Stimulated activated CD8-positive, alpha-beta memory T cell treated with anti-CD3 and anti-CD28 coated beads, Interleukin-15, amount 100 ng/mL, for 24 hours (primary cell): ENCODE measurements at places on chromosomes 7 and 10.

DNA sequence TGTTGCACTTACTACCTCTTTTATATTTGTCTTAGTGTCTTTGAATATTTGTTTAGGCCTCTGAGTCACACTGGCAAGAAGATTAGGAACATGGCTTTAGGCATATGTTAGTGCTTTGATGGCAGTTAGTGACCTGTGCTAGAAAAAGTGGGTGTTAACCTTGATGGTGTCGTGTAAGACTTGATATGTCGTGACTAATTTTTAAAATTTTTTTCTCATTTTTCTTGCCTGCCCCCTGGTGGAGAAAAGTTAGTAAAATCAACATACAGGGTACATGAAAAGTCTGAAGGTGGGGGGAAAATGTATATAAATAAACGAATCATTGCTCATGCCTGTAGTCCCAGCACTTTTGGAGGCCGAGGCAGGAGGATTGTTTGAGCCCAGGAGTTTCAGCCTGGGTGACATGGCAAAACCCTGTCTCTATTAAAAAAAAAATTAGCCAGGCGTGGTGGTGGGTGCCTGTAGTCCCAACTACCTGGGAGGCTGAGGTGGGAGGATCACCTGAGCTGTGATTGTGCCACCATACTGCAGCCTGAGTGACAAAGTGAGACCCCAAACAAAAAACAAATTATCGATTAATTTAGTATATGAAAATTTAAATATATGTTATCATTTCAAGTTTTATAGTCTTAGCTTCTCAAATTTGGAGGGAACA lies 44.6 kb downstream of the TAX1BP1 start:
- DNase-seq = no peak

GRCh38 chr7:36115448-36116321 lies 37.4 kb upstream of the EEPD1 start:
- DNase-seq = peak; percentile 43

DNA sequence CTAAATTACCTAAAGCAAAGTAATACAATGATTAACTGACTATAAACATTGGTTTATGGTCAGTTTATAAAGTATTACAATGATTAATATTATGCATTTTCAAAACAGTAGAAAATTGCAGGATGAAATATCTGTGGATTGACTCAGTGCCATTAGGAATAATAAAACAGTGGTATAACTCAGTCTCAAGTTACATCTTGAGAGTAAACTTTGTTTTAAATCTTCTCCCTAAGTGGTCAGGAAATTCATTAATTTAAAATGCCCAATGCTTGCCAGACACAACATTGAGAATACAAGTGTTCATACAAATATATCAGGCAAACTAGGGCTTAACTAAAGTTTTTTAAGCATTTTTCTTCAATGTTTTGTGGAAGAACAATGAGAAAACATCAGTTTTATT lies 257.8 kb downstream of the ETV1 start:
- no peak for DNase-seq

- DNase-seq = no peak
These were observed 15.5 kb downstream of the TUBGCP2 start for GRCh38 chr10:133292919-133293809.

- no peak for DNase-seq
These were observed 48.8 kb downstream of the COL26A1 start for GRCh38 chr7:101411508-101411874.

GRCh38 chr10:119575506-119575905 lies 21.3 kb downstream of the TIAL1 start:
- no peak for DNase-seq

DNA sequence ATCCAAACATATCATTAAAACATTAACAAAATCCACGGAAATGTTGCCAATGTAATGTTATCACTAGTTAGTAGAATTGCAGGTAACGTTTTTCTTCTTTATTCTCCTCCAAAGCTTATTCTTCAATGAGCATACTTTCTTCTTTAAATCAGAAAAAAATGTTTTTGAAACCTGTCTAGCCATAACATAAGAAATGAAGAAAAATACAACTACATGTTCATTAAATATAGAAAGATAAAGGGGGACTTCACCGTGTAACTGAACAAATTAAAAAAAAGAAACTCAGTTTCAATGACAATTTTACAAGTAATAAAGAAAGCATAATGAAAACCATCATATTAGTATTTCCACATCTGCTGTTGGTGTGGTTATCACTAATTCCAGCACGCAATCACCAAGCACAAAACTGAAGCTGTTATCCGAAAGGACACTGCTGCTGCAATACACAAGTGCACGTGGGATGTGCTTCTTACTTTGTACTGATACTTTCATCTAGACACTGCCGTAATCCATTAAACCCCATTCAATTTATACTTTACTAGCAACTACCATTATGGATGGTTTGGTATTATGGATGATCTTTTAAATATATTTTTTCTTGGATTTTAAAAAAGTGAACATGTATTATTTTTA lies 9.6 kb downstream of the ESYT2 start:
- no peak for DNase-seq

GRCh38 chr7:74656441-74656836 lies 1.1 kb upstream of the GTF2I start:
- DNase-seq = no peak

DNA sequence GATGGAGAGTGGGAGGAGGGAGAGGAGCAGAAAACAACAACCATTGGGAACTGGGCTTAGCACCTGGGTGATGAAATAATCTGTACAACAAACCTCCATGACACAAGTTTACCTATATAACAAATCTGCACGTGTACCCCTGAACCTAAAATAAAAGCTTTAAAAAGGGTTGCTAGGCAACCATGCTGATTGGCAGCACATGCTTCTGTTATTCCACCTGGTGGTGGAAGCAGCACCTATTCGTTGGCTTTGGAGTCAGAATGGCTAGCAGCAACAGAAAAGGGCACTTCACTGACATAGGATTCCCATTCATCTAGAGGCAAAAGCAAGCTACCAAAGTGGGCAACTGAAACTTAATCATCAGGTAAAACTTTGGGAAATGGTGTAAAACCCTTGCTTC lies 57.1 kb downstream of the RELN start:
- no peak for DNase-seq

- DNase-seq = no peak
These were observed 304.1 kb upstream of the ZNF32 start for GRCh38 chr10:43952760-43953159.

- DNase-seq = no peak
These were observed 3.1 kb upstream of the ADAP1 start for GRCh38 chr7:957418-958220.

GRCh38 chr7:129186749-129187260 lies 1.6 kb upstream of the SMO start:
- DNase-seq = no peak

- no peak for DNase-seq
These were observed 85.4 kb upstream of the PLXDC2 start for GRCh38 chr10:19730907-19731217.

DNA sequence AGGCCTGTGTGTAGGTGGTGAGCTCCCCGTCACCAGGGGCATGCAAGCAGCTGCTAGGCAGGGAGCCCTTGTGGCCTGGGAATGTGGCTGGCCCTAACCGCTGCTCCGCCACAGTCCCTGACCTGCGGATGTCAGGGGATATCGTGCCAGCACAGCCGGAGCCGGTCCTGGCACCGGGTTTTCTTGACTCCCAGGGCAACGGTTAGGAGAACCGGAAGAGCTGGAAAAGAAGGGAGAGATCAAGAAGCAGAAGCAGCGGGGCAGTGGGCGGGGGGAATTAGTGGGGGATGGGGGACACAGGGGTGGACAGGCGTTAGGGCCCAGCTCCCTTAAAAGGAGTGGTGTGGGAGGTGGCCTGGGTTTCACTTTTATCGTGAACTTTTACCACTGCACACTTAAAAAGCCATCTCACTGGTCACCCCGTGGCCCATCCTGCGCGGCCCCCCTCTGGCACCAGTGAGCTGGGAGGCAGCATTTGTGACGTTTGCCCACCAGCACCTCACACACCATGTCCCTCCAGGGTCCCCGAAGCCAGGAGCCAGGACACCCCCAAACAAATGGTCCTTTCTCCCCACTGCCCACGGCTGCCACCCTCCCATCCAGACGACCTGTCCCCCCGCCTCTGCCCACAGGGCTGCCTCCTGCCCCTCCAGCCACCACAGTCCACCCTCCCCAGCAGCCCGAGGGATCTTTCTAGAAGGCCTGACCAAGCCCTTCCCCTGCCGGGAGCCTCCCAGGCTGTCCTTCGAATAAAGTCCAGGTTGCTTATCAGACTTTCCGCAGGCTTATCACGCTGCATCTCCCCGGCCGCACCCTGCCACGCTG lies 1.8 kb upstream of the MICALL2 start:
- no peak for DNase-seq

- DNase-seq = no peak
These were observed 136.3 kb upstream of the GNAI1 start for GRCh38 chr7:79998363-79998762.

- no peak for DNase-seq
These were observed 12.8 kb downstream of the SUGCT start for GRCh38 chr7:40147371-40148246.

DNA sequence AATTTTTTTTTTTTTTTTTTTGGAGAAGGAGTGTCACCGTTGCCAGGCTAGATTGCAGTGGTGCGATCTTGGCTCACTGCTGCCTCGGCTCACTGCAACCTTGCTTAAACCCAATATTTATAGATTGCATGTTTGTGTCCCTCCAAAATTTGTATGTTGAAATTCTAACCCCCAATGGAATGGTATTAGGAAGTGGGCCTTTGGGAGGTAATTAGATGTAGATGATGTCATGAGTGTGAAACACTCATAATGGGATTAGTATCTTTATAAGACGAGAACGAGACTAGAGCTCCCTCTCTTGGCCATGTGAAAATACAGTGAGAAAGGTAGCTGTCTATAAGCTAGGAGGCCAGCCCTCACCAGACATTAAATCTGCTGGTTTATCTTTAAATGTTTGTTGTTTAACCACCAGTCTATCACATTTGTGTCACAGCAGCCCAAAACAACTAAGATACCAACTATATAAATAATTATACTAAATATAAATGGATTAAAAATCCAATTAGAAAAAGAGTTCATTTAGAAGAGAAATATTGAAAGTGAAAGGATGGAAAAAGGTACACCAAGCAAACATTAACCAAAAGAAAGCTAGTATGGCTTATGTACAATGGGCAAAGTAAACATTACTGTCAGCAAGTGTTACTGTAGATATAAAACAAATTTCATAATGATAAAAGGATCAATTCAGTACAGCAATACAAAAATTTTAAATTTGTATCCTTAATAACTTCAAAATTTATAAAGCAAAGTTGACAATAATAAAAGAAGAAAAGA lies 9.3 kb downstream of the TCAF1 start:
- DNase-seq = no peak

GRCh38 chr7:142753366-142753765 lies 4.1 kb downstream of the PRSS1 start:
- DNase-seq = no peak

DNA sequence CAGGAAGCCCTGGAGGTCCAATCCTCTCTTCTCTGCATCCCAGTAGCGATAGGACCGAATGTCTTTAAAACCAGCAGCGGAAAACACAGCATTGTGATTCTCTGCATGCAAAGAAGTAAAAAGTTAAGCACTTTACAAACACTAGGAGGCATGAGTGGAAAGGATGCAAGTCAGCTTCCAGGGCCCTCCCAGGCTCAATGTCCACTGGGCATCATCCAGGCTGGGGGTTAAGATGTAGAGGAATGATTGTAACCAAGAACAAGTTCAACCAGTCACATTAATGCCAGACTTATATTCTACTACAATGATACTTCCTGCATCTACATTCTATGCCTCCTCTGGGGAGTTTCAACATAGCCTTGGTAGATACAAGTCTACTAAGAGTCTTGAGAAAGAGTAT lies 24.3 kb downstream of the GOT1 start:
- no peak for DNase-seq

DNA sequence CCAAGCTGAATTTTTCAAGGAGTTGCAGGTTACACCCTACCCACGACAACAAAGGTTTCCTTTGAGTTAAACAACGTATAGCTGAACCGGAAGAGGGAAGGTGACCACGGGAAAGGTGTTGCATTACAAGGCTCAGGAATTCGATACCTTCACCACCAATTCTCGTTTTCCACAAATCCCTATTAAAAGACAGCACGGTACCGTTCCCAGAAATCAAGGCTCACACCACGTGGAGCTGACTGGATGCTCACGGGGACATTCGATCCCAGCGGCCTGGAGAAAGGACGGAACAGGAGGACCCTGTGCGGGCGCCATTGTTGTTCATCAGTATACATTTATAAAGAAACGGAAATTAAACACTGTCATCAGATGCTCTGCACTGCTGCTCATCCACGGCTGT lies 56.4 kb downstream of the CTBP2 start:
- no peak for DNase-seq

DNA sequence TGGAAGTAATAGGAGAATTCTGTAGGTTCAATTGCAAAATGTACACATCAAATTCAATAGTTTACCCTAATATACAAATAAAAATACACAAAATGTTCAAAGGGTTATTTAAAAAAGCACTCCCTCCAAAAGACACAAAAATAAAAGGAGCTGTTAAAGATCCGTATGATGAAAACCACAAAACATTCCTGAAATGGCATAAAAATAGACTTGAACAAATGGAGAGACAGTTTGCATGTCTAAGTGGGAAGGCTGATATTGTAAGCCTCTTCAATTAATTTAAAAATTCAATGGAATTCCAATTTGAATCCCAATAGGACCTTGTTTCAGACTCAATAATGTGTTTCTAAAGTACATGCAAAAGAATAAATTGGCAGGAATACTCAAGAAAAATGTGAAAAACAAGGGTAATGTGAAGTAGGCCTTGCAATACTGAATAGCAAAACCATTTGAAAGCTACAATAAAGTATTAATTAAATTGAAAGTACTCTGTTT lies 38.0 kb upstream of the INSYN2A start:
- no peak for DNase-seq

- no peak for DNase-seq
These were observed 155.7 kb downstream of the CUX1 start for GRCh38 chr7:101973130-101973529.

DNA sequence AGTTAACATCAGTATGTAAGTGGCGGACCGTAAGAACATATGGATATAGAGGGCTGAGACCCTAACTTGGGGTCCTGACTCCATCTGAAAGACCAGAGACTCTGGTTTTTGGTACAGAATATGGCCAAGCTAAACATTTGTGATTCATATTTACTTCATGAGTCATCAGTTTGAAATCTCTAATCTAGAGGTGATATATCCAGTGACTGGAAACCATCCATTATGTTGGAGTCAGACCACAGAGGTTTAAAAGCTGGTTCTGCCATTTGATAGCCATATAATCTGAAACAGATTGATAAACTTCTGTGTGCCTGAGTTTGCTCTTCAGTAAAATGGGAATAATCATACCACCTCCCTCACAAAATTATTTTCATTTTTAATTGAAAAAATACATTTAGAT lies 505.3 kb downstream of the SORCS3 start:
- DNase-seq = no peak

DNA sequence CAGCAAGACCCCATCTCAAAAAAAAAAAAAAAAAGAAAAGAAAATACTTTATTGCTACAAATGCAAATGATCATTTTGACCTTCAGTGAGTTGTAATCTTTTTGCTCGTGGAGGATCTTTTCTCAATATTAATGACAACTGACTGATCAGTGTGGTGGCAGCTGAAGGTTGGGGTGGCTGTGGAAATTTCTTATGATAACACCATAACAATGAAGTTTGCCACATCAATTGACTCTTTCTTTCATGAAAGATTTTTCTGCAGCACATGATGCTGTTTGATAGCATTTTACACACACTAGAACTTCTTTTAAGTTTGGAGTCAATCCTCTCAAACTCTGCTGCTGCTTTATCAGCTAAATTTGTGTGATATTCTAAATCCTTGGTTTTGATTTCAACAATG lies 12.4 kb upstream of the CCDC7 start:
- DNase-seq = no peak
